ENCODE measurements at places on chromosomes 2 and 18.
A peak's percentile ranks its signal among the peaks of the same experiment; 100 is the strongest.

DNA sequence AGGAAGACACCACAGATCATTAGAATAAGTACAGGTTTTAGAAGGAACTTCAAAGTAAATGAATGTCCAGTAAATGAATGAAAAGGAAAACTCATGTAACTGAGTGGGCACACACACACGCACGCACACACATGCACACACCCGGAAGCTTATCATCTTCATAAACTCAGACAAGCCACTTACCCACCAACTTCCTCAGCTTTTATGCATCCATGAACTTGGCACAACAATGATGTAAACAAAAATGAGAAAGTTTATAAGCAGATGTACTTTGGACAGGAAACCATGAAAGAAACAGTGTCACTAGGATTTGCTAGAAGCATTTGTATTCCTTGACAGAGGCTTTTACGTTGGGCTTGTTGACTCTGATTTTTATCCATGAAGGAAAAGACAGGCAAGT, 23.2 kb downstream of the RNF152 start:
- no peak for DNase-seq

GRCh38 chr2:69081001-69081580, 68.1 kb downstream of the ANTXR1 start:
- peak; percentile 37 for DNase-seq

DNA sequence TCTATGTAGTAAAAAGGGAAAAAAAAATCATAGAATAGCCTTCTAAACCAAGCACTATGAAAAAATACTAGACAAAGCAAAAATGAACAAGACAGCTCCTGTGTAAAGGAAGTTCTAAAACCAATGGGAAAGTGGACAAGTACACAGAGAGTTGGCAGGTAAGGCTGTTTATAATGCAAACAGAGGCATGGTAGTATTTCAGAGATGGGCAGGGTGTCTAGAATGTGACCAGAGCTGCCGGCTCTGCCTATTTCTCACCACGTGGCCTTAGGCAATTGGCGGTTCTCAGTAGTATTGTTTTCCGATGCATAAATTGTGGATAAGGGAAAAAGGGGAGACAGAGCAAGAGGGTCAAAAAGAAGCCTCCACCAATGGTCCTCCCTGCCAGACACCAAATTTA, 173.6 kb downstream of the ANKRD30B start:
- no peak for DNase-seq

GRCh38 chr2:73877071-73877802, 15.6 kb upstream of the ACTG2 start:
- no peak for DNase-seq

- no peak for DNase-seq
Measured at GRCh38 chr2:220377482-220378155, 750.2 kb downstream of the SLC4A3 start.

- DNase-seq: no peak
Measured at GRCh38 chr2:240894836-240895558, 959 bp downstream of the MAB21L4 start.

DNA sequence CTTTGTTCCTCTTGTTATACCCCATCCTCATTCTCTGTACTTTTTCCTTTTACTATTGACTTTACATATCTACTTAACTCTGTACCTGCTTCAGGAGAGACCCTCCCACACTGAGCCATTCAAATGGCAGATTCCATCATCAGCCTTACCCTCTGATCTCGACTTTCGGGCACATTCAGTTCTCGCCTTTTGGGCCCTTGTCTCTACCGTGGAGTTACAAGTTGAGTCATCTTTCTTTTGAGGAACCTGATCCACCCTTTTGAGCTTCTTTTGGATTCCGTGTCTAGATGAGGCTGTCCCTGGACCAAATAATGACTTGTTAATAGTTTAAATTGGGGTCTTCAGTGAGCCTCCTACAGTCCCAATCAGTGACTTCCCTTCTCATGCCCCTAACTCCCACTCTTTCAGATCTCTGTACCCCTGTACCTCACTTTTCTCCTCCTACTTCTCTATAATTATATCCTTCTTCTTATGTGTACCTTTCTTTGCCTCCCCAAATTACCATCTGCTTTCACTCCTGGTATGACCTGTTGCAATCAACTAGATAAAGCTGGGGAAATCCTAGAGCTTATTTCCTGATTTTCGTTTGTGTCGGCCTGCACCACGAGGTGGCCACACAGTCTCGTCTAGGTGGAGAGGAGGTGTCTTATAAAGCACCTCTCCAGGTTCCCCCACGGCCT, 17.2 kb downstream of the SP110 start:
- no peak for DNase-seq

DNA sequence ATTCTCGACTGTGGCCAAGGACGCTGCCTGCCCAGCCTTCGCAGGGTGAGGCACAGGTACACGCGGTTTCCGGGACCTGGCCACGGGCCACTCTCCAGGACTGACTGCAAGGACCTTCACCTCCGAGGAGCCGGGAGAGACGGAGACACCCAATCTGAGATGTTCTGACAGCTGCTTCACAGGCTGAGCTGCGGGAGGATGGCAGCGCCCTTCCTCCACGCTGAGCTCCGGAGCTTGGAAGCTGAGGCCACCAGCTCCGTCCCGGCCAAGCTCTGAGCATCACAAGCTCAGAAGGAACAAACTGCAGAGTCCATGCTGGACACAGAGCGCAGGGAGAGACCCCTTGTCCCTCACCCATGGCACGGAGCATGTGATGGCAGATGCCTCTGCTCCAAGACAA, 71.1 kb upstream of the CTDP1 start:
- no peak for DNase-seq

DNA sequence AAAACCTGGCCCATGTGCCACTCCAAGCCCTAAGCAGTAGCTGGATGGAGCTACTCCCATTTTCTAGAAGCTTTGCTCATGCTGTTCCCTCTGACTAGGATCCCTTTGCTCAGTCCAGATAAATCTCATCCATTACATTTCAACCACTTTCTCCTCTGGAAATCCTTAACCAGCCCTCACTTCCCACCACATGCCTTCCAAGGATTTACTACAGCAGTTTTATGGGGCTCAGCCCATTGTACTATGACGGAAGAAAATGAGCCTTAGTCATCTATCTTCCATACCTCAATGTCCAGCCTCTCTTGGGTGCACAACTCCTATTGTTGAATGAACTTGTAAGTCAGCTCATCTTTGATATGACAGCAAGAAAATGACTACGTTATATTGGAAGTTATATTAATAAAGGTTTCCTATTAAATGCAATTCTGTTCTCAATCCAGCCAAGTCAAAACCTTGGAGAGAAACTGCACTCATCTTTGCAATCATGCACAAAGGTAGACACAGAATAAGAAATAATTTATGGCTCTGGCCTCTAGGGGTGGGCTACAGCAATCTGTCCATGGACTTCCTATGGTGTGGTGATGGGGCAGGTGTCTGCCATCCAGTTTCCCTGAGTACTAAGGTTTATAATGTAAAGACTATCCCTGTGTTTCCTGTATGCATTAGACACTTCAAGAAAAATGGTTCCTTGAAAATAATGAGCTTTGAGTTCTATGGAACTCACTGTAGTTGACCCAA, 3.4 kb downstream of the B4GALT6 start:
- no peak for DNase-seq

GRCh38 chr2:144011098-144011497, 508.8 kb downstream of the ZEB2 start:
- DNase-seq: no peak

- no peak for DNase-seq
Measured at GRCh38 chr2:15800495-15801329, 139.6 kb upstream of the MYCN start.

DNA sequence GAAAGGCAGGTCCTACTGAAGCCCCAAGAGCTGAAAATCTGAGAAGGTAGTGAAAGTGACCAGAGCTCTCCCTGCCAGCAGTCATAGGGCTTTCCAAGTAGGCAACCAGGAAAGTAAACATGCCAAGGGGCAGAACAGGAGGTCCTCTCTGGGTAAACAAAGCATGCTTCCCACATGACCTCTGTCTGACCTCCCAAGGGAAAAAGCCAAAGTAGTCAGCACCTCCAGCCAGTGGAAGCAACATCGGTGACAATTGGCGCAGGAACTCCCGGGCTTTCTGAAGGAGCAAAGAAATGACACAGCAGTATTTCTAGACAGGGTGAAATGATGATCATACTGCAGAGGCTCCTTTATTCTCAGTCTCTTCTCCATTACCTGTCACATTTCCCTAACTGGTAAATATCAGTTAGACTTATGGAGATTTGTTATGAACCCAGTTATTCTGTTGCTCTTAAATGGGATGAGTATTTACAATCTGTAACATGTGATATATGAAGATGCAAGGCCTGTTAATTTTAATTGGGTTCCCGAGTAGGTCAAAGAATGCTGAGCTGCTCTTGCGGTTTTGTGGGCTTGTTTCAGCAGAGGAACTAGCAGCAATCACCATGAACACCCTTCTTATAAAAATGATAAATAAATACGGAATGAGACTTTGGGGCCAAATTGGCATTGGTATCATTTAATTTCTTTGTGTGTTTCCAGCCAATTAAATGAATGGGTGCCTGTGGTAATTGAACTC, 321.0 kb downstream of the RND3 start:
- peak; percentile 86 for DNase-seq

DNA sequence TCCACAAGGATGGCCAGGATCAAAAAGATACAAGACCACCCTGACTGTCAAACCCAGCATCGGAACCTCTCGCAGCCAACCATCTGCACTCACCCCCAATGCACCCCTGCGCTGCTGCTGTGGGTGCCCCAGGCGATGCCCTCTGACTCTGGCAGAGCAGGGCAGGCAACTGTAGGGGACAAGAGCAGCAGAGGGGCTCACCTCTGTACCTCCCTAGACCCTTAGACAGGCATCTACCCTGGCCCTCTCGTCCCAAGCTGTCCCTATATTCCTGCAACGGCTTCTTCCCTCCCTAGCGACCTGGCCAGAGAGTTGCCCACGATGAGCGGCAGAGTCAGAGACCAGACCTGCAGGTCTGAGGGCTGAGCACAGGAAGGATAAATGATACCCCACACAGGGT, 128.2 kb downstream of the HDAC4 start:
- no peak for DNase-seq

- no peak for DNase-seq
Measured at GRCh38 chr18:26227051-26227670, 916 bp downstream of the TAF4B start.

GRCh38 chr2:158953926-158954763, 14.3 kb upstream of the TANC1 start:
- DNase-seq: peak; percentile 95

- peak; percentile 3 for DNase-seq
Measured at GRCh38 chr18:46596119-46596518, 60.9 kb downstream of the LOXHD1 start.

GRCh38 chr18:68791801-68792200, 6.1 kb upstream of the CCDC102B start:
- no peak for DNase-seq

GRCh38 chr18:66428795-66429194, 175.1 kb downstream of the CDH19 start:
- DNase-seq: no peak

- no peak for DNase-seq
Measured at GRCh38 chr2:198315791-198316630, 511.6 kb downstream of the PLCL1 start.

DNA sequence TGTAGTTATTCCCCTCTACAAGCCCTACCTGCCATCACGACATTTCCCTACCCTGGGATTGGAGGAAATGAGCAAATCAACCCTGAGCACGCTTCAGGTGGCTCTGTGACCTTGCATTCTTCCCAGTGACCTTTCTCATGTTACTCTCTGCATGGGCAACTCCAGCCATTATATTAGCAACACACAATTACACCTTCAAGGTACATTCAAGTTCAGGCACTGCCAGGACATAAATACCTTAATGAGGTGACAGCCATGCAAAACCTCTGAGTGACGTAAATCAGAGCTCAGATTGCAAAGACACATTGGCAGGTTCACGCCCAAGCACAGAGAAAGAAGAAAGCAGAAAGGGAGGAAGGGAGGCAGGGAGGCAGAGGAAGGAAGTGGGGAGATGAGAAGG, 68.7 kb upstream of the ALK start:
- DNase-seq: no peak

DNA sequence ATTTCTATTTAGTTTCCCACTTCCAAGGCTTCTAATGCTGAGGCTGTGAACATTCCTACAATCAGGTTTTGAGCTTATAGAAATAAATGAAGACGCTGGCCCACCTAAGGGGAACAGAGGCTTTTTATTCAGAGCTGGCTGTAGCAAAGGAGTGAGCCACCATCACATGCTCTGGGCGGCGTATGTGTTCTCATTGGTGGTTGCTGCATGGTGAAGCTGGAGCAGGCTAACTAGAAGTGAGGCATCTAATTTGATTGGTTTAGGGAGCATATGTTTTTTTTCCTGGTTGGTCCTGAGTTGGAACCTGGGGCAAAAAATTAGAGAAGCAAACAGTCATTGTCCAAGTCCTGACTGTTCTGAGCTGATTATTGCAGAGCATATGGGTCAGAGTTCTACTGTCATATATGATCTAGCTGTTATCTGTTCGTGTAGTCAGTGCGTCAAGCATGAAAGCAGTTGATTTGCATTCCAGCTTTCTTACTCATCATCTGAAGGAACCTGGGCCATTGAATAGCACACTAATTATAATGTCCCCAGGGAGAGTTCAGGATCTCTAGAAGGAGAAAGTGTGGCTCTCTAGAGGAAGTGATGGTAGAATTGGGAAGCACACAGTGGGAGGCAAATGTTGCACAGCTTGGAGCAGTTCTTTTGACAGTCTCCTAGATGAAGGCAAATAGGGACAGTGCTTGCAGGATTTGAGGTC, 279.6 kb downstream of the PARD3B start:
- DNase-seq: peak; percentile 26

- no peak for DNase-seq
Measured at GRCh38 chr2:74555610-74556103, 1.1 kb downstream of the DOK1 start.

DNA sequence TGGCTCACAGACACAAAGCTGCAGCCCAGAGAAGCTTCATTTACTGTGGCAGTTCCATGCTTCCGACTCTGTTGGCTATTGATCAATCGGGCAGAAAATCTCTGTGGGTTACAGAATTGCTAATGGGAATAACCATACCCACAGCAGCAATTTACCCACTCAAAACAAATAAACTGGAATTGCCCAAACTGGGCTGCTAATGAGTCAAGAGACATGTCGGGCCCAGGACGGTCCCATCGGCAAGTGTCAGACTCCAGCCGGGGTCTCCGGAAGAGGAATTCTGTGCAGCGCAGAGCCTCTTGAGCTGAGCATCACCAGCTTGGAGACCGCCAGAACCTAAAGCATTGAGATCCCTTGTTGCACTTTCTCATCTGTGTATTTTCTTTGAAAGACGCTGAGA, 67.8 kb downstream of the TMEM18 start:
- DNase-seq: no peak

- no peak for DNase-seq
Measured at GRCh38 chr18:48562075-48562474, 23.2 kb downstream of the CTIF start.

DNA sequence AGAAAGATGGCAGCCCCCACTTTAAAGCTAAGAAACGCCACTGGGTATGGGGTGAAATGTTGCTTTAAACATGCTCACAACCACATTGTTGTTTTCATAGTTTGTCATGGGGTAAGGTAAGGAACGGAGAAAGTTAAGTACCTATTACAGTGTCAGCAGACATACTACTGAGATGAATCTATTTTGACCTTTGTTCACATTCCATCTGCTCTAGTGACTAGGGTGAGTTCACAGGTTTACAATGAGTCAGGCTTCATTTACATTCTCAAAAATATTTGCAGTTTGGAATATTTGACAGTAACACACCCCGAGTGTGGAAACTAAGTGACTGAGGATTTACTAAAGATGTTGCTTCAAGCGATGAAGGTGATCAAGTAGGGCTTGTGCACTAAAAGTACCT, 428.7 kb upstream of the ACVR2A start:
- no peak for DNase-seq

GRCh38 chr2:229635371-229635680, 79.0 kb downstream of the DNER start:
- DNase-seq: no peak
